ENCODE measurements at places on chromosomes 16 and 17.

- DNase-seq: no peak
These were observed 11.3 kb downstream of the GINS2 start for GRCh38 chr16:85677383-85677967.

DNA sequence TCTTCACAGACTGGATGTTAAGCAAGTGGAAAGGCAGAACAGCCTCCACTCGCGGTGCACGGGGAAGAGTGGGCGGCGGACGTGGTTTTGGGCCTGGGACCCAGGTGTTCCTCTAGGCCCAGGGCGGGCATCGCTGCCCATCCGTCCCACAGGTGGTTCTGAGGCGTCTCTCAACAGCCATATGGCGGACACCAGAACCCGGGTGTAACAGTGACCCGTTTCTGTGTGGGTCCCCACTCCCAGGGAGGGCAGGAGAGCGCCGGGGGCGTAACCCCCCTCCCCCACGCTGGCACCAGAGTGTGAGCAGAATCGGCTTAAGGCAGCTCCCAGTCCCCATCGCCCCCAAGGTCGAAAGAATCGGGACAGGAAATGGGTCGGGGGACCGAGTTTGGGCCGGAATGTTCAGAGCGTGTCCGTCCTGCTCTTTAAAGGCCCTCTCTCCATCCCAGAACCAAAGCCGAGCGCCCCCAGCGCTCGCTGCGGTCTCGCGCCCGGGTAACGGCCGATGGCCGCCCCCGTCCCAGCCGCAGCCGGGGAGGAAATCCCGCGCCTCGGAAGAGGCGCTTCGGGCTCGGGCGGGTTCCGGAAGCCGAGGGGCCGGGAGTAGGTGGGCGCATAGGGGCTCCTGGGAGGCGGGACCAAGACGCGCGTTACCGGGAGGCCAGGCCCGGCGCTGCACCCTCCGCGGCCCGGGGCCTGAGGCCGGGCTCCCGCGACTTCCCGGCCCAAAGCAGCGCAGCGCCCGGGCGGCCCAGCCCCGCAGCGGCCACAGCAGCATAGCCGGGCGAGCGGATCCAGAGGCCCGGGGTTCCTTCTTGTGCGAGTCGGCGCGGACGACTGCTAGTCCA lies at the start of gene TK2:
Gene TK2 (minus strand): TSS at position 839 of the 848 bp plus-strand sequence. CDS start 61 bp downstream, at position 778.
- peak; percentile 82 for DNase-seq

GRCh38 chr16:27426423-27427408 lies 24.7 kb downstream of the IL21R start:
- peak; percentile 83 for DNase-seq

- DNase-seq: no peak
These were observed 82.6 kb upstream of the CNTNAP4 start for GRCh38 chr16:76194616-76195015.

DNA sequence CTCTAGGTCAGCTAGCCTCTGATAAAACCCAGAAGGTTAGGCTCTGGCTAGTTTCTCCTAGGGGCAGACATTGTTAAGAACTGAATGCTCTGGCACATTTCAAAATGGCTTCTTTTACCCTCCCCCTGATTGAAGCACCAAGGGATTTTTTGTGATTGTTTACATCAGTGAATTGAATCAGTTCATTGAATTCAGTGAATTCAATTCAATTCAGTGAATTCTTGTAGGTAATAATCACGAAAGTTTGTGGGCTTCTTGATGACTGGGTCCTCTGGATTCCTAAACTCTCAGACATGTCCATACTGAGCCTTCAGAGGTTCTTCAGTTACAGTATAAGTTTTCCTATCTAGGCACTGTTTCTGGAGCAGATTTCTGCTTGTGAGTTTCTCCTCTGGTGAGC lies 135.2 kb upstream of the ELAC2 start:
- no peak for DNase-seq
